ENCODE measurements at places on chromosomes 6 and 20.

DNA sequence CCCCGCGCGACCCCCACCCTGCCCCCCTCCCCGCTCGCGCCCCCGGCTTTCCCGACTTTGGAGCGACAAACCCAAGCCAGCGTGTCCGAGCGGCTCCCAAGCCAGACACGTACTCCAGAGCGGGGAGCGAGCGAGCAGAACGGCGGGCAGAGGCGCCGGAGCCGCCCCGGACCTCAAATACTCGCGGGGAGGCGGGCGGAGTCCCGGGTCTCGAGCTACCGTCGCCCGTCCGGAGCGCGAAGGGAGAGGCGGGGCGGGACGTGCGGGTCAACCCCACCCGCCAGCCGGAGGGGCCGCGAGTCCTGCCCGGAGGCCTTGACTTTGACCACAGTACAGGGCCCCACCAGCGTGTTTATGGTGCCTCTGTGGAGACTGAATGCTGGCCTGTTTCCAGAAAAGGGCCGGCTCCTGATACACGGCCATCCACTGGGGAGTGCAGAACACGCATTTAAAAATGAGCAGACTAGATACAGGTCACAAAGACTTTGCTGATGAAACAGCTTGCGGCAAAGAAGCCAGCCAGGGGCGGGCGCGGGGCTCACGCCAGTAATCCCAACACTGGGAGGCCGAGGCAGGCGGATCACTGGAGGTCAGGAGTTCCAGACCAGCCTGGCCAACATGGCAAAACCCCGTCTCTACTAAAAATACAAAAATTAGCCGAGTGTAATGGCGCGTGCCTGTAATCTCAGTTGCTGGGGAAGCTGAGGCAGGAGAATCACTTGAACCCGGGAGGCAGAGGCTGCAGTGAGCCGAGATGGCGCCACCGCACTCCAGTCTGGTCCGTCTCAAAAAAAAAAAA, at the start of gene SERPINB6:
TSS of gene SERPINB6 (minus strand) at position 148 of the 799 bp plus-strand sequence. CDS start 12,235 bp downstream, outside the sequence.
- DNase-seq, result no peak

DNA sequence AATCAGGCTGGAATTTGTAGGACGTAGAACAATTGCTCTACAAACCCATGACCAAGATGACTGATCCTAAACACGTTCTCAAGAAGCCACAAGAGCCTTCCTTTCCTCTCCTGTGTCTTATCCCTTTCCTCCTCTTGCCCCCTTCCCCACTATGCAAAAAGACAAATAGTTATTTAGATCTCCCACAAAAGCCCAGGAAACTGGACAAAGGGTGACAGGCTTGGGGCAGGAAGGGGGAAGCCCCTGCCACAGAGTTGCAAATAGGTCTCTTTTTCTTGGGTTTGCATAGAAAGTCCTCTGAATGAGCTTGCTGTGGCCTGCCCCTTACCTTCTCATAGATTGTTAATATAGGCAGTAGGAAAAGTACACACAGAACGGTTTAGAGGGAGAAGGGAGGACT, 377.1 kb upstream of the BTBD3 start:
- DNase-seq, result no peak

DNA sequence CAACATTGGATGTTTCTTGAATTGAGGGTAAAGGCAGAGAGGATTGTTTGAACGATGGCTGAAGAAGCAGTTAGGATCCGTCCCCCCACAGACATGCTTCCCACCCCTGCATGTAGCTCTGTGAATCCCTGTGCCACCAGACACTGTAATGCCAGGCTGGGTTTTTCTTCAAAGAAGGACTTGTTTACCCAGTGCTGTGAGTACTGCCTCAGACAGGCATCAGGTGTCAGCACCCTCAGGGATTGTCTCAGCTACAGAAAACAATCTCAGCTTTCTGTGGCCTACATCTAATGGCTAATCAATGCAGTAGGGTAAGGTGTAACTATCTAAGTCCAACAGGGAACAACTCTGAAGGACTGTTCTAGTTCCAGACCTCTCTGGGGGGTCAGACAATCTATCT, 853.0 kb upstream of the EPHA7 start:
- no peak for DNase-seq

DNA sequence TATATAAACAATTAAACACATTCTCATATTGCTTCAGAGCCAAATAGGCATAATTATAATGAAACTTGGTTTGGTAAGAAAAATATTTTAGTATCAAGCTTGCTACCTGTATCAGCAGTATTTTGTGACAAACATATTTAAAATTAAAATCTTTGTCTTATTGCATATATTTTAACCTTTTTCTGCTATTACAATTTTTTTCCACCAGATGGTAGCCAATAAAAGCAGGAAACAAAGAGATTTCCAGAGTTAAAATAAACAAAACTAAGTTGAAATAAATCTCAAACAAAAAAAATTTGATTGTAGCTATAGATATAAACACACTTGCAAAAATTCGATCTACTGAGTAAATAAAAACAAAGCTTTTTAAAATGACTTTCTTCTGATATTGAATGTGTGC, 491.3 kb upstream of the GJE1 start:
- no peak for DNase-seq

- no peak for DNase-seq
These were observed 89.5 kb downstream of the TIAM2 start for GRCh38 chr6:155084431-155085123.

DNA sequence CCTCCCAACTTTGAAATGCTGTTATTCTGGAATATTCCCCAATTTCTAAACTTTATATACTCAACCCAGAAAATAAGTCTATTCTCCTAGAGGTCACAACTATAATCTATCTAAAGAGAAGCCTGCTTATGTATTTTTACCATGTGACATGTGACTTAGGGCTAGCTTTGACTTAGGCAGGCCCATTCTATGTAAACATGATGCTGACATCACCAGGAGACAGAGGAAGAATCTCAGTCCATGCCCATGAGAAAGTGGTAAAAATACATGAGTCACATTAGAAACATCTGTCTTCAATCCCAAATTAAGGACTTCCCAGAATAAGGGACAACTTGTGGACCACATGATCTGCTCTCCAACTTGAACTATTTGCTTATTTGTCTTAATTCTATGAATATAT, 113.6 kb upstream of the ID4 start:
- no peak for DNase-seq

GRCh38 chr6:25481267-25481666, 170.7 kb upstream of the SCGN start:
- DNase-seq, result no peak

DNA sequence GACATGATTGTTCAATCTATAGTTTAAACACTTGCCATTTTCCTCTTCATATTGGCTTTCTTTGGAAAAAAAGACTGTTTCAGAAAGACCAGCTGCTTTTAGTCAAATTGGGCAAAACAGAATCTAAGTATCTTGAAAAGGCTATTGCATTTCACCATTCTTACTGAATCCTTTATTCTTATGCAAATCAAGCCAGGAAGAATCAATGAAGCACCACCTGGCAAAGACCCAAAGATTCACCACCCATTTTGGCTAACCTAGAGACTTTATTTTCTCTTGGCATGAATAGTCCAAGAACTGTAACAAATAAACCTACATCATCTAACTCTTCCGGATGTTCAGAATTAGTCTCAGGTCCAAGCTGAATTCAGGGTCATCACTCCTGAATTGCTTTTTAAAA, 71.3 kb upstream of the EYA4 start:
- no peak for DNase-seq

DNA sequence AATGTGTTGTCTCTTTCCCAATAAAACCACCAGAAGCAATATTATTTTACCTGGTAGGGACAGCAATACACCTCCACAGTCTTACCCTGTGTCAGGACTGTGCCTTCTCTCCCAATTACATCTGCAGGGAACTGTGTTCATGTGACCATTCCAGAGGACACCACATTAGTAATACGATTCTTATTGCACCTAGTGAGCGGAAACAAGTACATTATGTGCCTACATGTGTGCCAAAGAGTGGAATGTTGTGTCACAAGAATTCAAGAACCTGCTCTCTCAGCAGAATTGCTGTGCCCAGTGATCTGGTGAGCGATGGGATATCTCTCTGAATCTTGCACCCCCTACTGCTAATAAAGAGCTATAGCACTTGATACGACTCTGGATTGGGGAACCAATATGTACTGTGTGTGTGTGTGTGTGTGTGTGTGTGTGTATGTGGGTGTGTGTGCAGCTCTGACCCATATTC, 57.4 kb upstream of the FOXC1 start:
- DNase-seq, result no peak

DNA sequence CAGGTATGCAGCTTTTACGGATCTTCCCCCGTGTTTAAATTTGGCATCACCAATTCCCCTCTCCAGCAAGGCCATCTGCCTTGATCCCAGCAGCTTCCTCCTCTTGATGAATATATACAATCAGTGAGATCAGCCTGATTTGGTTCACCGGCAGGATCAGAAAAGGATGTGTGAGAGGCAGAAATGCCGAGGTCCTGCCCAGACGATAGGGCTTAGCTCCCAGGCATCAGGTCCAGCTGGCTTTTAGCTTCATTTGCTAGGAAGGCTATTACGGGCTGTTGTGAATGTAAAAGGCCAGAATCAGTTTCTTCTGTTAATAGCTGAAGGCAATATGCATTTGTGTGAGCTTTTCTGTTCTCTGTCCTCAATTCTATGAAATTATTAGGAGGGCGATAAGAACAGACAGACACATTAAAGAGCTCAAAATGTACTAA, 372.8 kb downstream of the BTBD9 start:
- DNase-seq, result no peak

DNA sequence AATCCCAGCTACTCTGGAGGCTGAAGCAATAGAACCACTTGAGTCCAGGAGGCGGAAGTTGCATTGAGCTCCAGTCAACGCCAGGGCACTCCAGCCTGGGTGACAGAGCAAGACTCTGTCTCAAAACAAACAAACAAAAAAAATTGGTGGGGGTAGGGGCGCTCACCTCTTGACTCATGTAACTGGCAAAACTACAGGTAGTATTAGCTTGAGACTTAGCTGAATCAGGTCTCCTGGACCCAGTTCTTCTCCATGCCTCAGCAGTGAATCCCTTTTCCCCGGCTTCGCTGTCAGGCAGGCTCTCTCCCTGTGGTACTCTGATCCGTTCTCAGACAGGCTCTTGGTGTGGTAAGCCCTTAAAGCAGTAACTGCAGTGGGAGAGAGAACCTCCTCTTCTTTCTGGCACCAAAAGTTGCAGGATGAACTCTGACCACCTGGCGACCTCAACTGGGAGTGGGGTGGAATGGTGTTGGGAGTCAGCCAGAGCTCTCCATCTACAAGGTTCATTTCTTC, 12.9 kb downstream of the SLC9A8 start:
- no peak for DNase-seq

- no peak for DNase-seq
These were observed 245.8 kb downstream of the SYNE1 start for GRCh38 chr6:152391179-152391880.

- DNase-seq, result no peak
These were observed 8.1 kb downstream of the PSORS1C2 start for GRCh38 chr6:31130751-31131150.

DNA sequence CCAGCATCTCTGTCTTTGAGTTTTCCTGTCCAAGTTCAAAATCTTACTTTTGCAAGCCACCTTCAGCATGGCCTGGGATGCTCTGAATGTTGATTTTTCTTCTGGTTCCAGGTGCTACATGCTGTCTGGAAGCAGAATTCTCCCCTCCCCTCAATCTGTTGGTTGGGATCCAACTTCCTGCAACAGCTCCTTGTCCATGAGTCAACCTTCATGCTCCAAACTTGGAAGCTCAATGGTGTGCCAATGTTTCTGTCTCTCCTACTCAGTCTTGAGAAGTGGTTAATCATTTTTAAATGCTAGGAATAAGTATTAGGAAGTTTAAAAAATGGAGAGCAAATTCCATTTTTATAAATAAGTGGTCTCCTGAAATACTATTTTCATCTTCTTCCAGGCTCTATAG, 33.2 kb upstream of the PLEKHG1 start:
- DNase-seq, result no peak

DNA sequence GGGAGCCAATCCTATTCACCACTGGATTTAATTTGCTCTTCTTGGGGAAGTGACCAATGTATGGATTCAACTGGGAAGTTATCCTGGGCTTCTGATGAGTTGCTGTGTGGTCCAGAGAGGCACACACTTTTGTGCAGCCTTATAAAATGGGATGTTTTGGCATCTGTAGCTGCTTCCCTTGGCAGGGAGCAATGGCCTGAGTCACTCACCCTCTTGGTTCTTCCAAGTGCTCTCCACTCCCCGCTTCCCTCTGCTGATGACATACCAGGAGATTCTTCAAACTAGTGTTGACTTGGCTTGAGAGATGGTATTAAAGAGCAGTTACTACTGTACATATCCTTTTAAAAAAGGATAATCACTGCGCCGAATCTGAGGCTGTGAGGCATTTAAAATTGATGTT, 105.8 kb downstream of the JARID2 start:
- DNase-seq, result no peak

Measured in activated CD8-positive, alpha-beta memory T cell treated with anti-CD3 and anti-CD28 coated beads for 1 hour (primary cell).